ENCODE measurements at places on chromosomes 3 and 15.

GRCh38 chr3:128736601-128737000 lies 10.6 kb downstream of the RAB7A start:
- DNase-seq, result no peak

DNA sequence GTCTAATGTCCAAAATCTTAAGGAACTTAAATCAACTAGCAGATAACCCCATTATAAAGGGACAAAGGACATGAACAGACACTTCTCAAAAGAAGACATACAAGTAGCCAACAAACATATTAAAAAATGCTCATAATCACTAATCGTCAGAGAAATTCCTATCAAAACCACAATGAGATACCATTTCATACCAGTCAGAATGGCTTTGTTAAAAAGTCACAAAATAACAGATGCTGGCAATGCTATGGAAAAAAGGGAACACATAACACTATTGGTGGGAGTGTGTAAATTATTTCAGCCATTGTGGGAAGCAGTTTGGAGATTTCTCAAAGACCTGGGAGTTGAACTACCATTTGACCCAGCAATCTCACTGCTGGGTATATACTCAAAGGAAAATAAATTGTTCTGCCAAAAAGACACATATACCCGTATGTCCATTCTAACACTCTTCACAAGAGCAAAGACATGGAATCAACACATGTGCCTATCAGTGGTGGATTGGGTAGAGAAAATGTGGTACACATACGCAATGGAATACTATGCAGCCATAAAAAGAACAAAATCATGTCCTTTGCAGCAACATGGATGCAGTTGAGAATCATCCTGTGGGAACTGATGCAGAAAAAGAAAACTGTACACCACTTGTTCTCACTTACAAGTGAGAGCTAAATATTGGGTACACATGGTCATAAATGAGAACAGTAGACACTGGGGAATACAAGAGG lies 78.5 kb downstream of the TCF12 start:
- no peak for DNase-seq

DNA sequence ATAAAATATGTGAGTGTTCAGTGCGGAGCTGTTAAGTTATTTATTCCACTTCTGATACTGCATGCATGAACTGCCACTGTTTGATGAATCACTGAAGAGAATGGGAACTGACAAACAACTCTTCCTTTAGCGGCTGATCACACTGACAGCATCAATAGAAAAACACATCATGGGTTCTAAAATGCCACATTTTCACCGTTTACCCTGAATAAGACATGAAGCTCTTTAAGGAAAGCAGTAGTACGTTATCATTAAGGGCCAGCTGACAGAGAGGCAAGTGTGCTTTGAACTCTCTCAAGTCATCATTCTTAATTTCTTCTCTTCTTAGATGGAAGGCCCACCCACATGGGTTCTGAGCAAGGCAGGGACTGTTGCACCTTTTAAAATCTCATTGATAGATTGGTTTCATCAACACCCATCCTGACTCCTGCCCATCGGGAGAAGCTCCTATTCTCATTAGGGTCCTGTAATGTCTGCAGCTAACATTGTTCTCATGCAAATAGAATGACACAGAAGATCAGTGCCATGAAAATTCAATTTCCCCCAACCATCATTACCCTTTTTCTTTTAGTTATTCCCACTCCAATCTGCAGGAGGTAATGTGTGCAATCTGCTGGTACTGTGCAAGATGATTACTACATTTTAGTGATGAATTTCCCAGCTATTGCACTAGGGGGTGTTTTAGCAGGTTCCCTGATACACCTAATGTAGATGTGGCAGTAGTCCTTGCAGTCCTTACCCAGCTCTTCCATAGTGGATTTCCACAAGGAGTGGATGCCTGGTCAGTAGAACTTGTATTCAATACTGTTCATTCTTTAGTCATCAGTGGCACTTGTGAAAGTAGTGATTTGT lies 119.1 kb downstream of the ROBO2 start:
- no peak for DNase-seq

DNA sequence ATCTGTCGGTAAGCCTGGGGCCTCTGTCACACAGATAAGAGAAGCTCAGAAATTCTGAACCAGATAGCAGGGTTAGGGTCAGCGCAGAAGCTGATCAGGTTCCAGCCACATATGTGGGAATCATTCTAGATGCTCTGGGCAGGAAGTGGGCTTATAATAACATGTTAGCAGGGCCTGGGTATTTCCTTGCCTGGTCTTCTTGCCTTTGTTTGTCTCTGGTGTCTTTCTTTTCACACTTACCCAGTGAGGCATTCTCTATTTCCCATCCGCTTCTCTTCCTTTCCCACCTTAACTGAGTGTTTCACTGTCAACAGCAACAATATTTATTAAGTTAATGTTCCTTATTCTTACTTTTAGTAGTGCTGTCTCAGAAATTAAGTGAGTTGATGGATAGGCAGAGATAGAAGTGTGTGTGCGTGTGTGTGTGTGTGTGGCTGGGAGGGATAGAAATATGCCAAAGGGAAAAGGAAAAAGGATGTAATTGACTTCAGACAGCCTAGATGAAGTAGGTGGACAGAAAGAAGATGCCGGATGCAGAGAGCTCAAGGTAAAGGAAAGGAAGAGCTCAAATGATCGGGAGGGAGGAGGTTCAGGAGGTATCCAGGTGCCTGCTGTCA lies 2.0 kb downstream of the PLA1A start:
- DNase-seq, result no peak

DNA sequence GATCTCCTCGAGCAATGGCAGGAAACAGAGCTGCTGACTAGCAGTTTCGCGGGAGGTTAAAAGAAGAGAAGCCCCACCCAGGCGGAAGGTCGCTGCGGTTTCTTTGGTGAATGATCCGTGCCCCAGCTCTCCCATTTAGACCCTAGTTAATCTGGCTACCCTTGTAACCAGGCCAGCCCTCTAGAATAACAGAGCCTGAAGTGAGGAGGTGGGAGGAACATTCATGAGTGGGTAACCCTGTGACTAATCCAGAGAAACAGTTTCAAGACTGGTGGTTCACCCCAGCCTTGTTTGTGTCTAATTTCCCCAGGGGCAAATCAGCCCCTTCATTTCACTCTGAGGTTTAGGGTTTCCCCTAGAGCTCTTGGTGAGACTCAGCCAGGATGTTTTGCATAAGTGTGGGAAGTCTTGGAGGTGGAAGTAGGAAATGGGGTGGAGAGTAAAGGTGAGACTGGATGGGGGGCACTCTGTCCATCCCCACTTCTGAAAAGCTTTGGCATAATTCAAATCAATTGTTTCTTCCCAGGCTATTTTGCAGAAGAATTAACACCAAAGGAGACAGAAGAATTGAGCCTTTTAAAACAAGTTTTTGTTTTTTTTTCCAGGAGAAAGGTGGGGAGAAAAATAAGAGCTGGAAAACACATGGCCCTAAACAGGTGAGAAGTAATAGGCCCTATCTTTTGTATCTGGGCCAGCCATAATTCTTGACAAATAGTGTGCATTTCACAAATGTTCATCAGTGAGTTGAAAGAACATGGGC lies 303.1 kb downstream of the RPLP1 start:
- peak; percentile 96 for DNase-seq

- no peak for DNase-seq
Observed at GRCh38 chr3:24101676-24102168, 156.6 kb downstream of the NR1D2 start.

- no peak for DNase-seq
Observed at GRCh38 chr15:48890375-48890972, 12.5 kb downstream of the EID1 start.

DNA sequence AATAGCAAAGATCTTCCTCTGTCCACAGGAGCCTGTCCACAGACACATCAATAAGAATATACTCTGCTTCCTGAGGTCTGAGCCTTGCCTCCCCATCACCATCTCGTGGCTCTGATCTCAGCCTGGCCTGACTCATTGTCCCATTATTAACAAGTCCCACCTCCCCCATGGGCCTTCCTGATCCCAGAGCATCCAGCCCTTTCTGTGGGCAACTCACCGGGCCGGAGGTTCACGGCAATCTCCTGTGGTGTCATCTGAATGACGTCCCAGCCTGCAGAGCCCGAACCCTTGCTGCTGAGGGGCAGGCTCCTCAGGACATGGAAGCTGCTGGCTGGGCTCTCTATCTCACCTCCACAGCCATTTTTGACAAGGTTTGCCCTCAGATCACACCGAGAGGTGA lies 28.1 kb downstream of the ITGB5 start:
- no peak for DNase-seq

- DNase-seq, result no peak
Observed at GRCh38 chr3:31968927-31969418, 12.1 kb downstream of the OSBPL10 start.

- no peak for DNase-seq
Observed at GRCh38 chr3:12965999-12966846, 107.0 kb downstream of the IQSEC1 start.

GRCh38 chr3:87333393-87333892 lies 57.1 kb upstream of the POU1F1 start:
- peak; percentile 79 for DNase-seq

- DNase-seq, result no peak
Observed at GRCh38 chr3:157494581-157495281, 8.5 kb downstream of the VEPH1 start.

- DNase-seq, result no peak
Observed at GRCh38 chr3:142916605-142917004, 27.7 kb upstream of the PCOLCE2 start.

DNA sequence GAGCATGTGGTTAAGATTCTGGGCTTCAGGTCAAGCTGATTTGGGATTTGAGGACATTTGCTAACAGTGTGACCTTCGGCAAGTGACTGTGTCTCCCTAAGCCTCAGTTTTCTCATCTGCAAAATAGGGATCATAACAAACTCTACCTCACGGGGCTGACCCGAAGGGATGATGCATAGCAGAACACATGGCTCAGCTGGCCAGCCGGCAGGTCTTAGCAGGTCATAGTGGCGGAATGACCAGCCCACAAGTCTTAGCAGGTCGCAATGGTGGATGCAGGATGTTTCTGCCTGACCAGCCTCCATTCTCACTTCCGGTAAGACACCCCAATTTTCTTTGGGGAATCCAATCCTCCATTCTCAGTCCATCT lies 63.3 kb downstream of the IQSEC1 start:
- DNase-seq, result no peak

- DNase-seq, result no peak
Observed at GRCh38 chr15:91974321-91974720, 120.8 kb downstream of the SLCO3A1 start.

DNA sequence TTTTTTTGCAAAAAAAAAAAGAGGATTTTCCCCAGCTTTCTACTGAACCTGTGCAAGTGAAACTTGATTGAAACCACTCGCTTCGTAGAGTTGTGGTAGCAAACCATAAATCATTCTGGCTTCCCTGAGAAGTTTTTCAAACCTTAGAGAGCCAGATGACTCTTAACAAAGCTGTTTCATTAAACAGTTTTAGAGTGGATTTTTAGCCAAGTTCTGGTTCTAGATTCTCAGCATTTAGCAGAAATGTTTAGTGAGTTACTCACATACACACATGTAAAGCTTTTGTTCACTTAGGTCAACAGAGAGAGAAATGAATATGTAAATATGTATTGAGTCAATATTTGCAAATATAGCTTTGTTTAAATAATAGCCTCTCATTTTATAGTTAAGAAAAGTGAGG lies 18.1 kb upstream of the CCR9 start:
- no peak for DNase-seq

DNA sequence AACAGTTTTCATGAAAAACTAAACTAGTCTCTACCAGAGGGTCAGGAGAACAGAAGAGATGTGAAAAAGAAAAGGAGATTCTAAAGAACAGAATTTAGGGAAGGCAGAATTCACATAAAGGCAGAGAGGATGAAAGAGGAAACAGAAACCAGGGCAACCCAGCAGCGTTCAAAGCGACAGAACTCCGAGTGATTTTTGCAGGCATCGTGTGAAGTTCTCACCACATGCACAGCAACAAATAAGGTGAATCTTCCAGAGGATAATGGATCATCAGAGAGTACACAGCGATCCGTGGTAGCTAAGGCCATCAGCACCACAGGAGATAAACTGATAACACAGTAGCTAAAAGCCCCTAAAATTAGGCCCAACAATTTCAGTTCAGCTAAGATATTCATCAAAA lies 250.8 kb upstream of the THBS1 start:
- no peak for DNase-seq
